Lung (tissue), 17 donors: ENCODE measurements at places on chromosomes 16 and 17. TPM values are rescaled to one million over a fixed set of nuclear protein-coding genes. Genes with fewer than 3 reads are reported as not detected.

DNA sequence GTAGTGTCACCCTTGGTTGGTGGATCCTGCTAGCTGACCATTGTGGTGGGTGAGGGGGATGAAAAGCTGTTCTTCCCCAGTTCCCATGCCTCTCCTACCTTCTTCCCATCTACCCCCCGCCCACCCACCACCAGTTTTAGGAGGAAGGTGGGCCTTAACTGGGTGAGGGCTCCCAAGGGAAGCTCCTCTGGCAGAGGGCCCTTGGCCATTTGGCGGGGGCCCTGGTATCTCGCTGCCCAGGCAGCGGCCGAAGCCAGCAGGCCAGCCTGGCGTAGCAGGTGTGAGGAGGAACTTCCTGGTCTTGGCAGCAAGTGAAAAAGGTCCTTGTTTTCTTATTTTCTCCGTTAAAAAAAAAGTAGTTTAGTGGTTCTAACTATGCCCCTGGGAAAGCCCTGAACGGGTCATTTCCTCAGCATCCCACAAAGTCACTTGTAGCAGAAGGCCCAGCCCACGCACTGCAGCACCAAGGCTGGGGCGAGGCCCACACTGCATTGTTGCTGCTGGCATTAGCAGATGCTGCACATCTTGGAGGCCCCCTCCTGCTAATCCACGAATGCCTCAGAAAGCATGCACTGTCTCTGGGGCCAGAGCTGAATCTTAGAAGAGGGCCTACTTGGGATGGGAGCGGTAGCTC is 72.5 kb downstream of the MPRIP start:
- H3K27me3 ChIP-seq = no peaks in the 10 kb centered on the region
- no peaks in the 10 kb centered on the region for H3K36me3 ChIP-seq
- DNase-seq = no peak
- H3K4me1 ChIP-seq = peaks cover 36% of the 10 kb centered on the region

DNA sequence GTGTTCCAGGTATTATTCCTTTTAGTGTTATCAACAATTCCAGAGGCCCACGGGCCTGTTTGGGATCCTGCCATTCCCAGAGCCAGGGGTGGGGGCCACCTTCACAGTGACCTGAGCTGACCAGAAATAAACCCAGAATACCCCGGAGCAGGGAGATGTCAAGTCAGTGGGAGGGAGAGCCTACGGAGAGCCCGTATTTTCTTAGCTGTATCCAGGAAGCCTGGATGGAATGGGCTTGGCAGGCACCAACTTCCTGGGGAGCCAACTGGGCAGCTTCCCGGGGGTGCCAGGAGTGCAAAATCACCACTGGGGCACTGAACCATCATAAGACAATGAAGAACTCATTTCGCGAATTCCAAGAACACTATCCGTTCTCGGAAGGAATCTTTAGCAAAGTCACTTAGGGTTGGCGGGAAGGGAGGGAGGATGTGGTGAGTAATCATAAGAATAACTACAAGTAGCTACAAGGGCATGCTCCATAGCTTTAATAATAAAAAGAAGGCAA is 13.2 kb upstream of the MRTFB start:
- H3K27me3 ChIP-seq = no peaks in the 10 kb centered on the region
- no peaks in the 10 kb centered on the region for H3K4me1 ChIP-seq
- H3K4me3 ChIP-seq = no peak overlapping the region
- no peaks in the 10 kb centered on the region for H3K36me3 ChIP-seq
- no peak for DNase-seq

- H3K27ac ChIP-seq = no peak overlapping the region
- H3K4me1 ChIP-seq = no peaks in the 10 kb centered on the region
- peaks cover 5% of the 10 kb centered on the region for H3K27me3 ChIP-seq
- H3K36me3 ChIP-seq = no peaks in the 10 kb centered on the region
- DNase-seq = no peak
These were observed 28.4 kb upstream of the EIF1 start for GRCh38 chr17:41660221-41660711.

DNA sequence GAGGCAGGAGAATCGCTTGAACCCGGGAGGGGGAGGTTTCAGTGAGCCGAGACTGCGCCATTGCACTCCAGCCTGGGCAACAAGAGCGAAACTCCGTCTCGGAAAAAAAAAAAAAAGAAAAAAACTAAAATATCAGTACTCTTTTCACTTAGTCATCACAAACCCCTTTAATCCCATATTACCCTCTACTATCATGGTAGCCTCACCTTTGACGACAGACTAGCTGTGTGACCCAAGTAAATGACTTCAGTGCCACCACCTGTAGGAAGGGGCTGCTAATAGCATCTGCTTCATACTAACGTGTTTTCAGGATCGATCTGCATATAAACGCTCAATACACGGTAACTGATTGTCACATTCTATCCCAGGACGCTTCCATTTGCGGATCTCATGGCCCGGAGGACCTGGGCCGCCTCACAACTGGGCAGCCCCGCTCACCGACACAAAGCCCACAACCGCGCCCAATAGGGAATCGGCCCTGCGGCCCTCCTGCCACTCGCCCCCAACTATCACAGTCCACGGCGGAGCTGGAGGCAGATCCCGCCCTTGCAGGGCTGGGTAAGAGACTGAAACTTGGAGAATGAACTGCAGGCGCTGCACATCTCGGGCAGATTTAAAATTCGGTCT is 1.1 kb upstream of the ZNF263 start:
- peak overlapping the region; percentile 51 for H3K4me3 ChIP-seq
- no peak for DNase-seq
- peak overlapping the region; percentile 99 for H3K27ac ChIP-seq
- peaks cover 3% of the 10 kb centered on the region for H3K27me3 ChIP-seq
- H3K4me1 ChIP-seq = peaks cover 10% of the 10 kb centered on the region

DNA sequence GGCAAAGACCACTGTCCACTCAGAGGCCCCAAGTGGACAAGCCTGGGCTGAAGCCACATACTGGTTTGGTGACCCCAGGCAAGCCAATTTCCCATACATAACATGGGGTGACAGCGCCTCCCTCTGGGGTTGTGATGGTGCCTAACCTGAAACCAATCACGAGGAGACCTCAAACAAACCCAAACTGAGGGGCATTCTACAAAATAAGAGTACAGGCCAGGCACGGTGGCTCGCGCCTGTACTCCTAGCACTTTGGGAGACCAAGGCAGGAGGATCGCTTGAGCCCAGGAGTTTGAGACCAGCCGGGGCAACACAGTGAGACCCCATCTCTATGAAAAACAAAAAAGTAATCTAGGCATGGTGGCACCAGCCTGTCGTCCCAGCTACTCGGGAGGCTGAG is 3.6 kb downstream of the P2RX5 start:
- DNase-seq = no peak
- no peak overlapping the region for H3K4me3 ChIP-seq
- H3K36me3 ChIP-seq = no peaks in the 10 kb centered on the region

DNA sequence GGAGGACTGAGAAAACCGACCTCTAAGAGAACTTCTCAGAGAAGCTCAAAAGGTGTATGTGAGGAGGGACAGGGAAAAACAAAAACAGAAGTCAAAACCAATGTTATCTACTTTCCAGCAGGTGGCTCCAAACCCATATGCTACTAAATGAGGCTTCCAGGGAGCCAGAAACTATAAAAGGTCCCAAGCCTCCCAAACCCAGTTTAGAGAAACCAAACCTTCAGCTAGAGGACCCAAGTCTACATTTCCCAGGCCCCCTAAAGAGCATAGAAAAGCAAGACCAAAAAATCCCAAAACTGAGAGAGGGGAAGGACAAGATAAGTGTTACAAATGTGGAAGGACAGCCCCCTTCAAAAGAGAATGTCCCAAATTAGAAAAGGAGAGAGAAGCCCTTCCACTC is 3.7 kb downstream of the HPR start:
- no peaks in the 10 kb centered on the region for H3K36me3 ChIP-seq
- no peak overlapping the region for H3K4me3 ChIP-seq
- no peak for DNase-seq
- no peak overlapping the region for H3K27ac ChIP-seq
- H3K4me1 ChIP-seq = no peaks in the 10 kb centered on the region
- H3K27me3 ChIP-seq = no peaks in the 10 kb centered on the region

GRCh38 chr16:82855471-82855870 is 228.7 kb downstream of the CDH13 start:
- H3K36me3 ChIP-seq = peaks cover 2% of the 10 kb centered on the region
- H3K27ac ChIP-seq = no peak overlapping the region
- DNase-seq = no peak
- no peaks in the 10 kb centered on the region for H3K4me1 ChIP-seq

- H3K4me3 ChIP-seq = no peak overlapping the region
- H3K27me3 ChIP-seq = no peaks in the 10 kb centered on the region
- peak overlapping the region; percentile 87 for H3K27ac ChIP-seq
- H3K36me3 ChIP-seq = no peaks in the 10 kb centered on the region
- H3K4me1 ChIP-seq = peaks cover 27% of the 10 kb centered on the region
- peak; percentile 91 for DNase-seq
These were observed 30.1 kb upstream of the GAA start for GRCh38 chr17:80071116-80071841.

GRCh38 chr17:48487221-48487620 is 43.6 kb downstream of the HOXB1 start:
- no peaks in the 10 kb centered on the region for H3K36me3 ChIP-seq
- no peak overlapping the region for H3K4me3 ChIP-seq
- peaks cover 17% of the 10 kb centered on the region for H3K27me3 ChIP-seq
- DNase-seq = no peak
- H3K27ac ChIP-seq = no peak overlapping the region
- H3K4me1 ChIP-seq = no peaks in the 10 kb centered on the region

- H3K27ac ChIP-seq = no peak overlapping the region
- no peaks in the 10 kb centered on the region for H3K27me3 ChIP-seq
- no peak overlapping the region for H3K4me3 ChIP-seq
- no peak for DNase-seq
- no peaks in the 10 kb centered on the region for H3K36me3 ChIP-seq
These were observed 261.4 kb downstream of the MAP2K4 start for GRCh38 chr17:12282056-12282455.

DNA sequence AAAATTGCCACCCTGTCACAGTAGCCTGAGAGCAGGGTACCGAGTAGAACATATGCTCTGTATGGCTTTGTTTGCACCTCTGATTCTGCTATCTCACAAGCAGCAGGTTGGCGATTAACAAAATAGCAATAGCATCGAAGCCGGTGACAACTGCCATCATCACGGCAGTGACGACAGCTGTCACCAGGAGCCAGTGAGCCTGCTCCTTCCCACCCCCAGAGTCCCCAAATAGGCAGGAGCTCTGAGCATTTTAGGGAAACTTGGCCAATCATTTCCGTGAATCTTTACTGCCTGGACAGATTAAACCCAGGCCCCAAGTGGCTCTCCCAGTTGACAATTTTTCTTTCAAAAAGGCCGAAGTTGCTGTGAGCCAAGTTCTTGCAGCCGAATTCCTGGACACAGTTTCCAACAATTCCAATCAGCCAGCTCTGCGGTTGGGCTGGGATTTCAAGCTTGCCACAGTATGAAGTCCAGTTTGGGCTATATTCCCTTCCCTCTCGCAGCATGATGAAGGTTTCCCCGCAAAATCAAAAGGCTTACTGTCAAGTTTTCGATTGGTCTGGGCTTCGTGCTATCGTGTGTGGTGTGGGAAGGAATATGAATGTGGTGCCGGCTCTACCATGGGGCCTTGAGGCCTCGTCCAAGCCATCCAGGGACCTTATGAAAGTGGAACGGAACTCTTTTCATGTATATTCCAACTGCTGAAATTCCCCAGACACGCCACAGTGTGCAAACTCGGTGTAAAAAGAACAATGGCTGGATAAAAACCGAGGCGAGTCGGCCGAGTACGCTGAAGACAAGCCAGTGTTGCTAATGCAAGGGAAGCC is 186.6 kb downstream of the C16orf78 start:
- H3K4me3 ChIP-seq = no peak overlapping the region
- no peaks in the 10 kb centered on the region for H3K36me3 ChIP-seq

- H3K4me1 ChIP-seq = peaks cover 39% of the 10 kb centered on the region
- no peak overlapping the region for H3K4me3 ChIP-seq
- no peaks in the 10 kb centered on the region for H3K36me3 ChIP-seq
- no peak overlapping the region for H3K27ac ChIP-seq
- DNase-seq = no peak
These were observed 103.1 kb upstream of the CDH5 start for GRCh38 chr16:66263168-66263972.

DNA sequence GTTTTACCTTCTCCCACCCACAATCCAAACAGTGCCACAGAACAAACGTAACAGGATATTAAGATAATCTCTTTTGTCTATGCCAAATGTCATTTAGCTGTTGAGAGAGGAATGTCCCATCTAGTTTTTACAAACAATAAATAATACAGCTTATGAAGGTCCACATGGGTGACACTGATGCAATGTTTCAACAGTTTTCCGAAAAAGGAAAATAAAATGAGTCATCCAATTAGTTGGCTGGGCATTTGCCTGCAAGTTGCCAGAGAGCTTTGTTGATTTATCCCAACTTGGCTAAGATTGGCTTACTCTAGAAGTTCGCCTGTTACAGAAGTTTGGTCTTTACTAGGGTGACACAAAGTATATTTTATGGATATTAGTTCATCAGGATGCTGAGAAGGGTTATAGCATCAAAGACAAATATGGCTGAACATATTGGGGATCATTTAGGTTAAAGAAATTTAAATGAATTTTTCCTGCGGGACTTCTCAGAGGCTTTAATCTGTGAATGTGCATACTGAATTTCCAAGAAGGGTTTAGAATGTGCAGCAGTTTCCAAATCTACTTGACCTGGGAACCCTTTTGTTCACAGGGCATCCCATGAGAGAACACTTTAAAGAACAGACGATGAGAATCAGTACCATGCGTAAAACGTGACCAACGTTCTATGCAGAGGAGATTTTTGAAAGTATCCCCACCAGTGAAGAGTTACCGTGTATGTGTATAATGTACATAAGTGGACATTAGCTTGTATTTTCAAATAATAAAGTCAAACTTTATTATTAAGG is 73.1 kb downstream of the CDH13 start:
- no peaks in the 10 kb centered on the region for H3K27me3 ChIP-seq
- H3K36me3 ChIP-seq = no peaks in the 10 kb centered on the region
- H3K27ac ChIP-seq = peak overlapping the region; percentile 93

DNA sequence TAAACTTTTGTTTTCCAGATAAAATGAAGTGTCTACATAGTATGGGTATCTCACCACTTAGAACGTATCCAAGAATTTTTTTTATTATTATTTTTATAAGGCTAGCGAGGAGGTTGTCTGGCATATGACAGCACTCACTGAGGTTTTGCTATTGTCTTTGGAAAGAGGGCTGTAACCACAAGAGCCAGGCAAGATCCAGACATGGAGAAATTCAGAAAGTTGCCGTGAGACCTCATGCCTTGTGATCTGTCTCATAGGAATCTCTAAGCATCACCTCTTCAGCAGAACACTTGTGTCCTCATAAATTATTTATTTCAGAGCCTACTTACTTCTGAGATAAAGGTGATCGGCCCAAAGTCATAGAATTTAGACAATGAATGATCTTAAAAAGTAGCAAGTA is 410.8 kb downstream of the CDH11 start:
- H3K27ac ChIP-seq = no peak overlapping the region
- H3K4me1 ChIP-seq = no peaks in the 10 kb centered on the region
- H3K36me3 ChIP-seq = no peaks in the 10 kb centered on the region
- no peaks in the 10 kb centered on the region for H3K27me3 ChIP-seq
- DNase-seq = no peak
- no peak overlapping the region for H3K4me3 ChIP-seq

GRCh38 chr17:67676305-67676704 is 41.4 kb upstream of the NOL11 start:
- H3K27me3 ChIP-seq = no peaks in the 10 kb centered on the region
- no peak for DNase-seq
- H3K4me3 ChIP-seq = no peak overlapping the region
- H3K36me3 ChIP-seq = no peaks in the 10 kb centered on the region

RFWD3 gene
- polyA plus RNA-seq = 7.4 TPM

LGALS9B gene
- 0.39 TPM for polyA plus RNA-seq

SRR gene
- polyA plus RNA-seq = 7.5 TPM

VASN gene
- polyA plus RNA-seq = 18.8 TPM

COX6A2 gene
- not detected for polyA plus RNA-seq

PLLP gene
- 59.6 TPM for polyA plus RNA-seq

RBFOX1 gene
- not detected for polyA plus RNA-seq

CTRL gene
- polyA plus RNA-seq = 2.5 TPM

GRAP gene
- polyA plus RNA-seq = 14.3 TPM

CLEC3A gene
- polyA plus RNA-seq = not detected

NAGS gene
- polyA plus RNA-seq = 3.6 TPM
